Stimulated activated CD8-positive, alpha-beta memory T cell treated with anti-CD3 and anti-CD28 coated beads, Interleukin-7, amount 100 ng/mL, for 4 hours (primary cell): ENCODE measurements at places on chromosomes 12 and 14.

DNA sequence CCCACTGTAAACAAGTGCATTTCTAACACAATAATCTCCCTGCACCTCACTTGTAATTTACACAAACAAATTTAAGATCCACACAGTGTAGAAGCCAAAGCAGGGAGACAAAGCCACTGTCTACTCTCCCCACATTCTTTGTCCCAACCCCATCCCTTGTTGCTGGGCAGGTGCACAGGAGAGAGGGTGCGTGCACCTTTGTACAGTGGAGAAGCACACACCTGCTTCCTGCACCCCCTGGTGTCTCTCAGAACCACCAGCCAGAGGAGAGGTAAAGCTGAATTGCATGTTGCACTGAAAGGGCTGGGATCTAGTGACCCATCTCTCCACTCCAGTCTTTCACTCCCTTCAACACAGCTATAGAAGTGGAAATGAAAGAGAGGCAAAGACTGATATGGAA is 51.4 kb upstream of the IFNG-AS1 start:
- DNase-seq = no peak

DNA sequence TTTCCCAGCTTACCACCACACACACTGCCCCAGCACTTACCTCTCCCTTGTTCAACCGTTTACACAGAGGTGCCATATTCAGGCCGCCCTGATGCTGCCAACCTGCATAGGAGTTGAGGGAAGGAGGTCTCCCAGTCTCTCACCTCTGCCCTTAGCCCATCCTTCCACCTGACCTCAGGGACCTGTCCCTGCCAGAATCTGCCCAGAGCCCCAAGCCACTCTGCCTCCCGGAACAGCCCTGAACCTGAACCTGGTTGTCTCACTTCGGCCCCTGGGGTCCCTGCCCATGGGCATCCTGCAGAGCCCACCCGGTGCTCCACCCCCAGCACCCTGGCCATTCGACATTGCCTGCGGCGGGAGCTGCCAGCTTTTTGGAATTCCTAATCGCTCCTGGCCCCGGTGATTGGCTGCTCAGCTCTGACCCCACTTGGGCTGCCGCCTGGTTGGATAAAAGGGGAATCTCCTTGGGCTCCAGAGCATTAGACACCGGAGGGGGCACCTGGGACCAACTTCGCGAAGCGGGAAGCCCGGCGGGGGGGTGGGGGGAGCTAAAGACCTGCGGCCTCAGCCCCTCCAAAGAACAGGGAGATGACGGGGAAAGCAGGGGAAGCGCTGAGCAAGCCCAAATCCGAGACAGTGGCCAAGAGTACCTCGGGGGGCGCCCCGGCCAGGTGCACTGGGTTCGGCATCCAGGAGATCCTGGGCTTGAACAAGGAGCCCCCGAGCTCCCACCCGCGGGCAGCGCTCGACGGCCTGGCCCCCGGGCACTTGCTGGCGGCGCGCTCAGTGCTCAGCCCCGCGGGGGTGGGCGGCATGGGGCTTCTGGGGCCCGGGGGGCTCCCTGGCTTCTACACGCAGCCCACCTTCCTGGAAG is at the start of gene VSX2:
VSX2 (plus strand) TSS at position 476 of the 874 bp plus-strand sequence; CDS start at position 589, 113 bp downstream.
- DNase-seq = no peak

GRCh38 chr14:69449216-69449615 is 35.3 kb upstream of the PLEKHD1 start:
- no peak for DNase-seq

DNA sequence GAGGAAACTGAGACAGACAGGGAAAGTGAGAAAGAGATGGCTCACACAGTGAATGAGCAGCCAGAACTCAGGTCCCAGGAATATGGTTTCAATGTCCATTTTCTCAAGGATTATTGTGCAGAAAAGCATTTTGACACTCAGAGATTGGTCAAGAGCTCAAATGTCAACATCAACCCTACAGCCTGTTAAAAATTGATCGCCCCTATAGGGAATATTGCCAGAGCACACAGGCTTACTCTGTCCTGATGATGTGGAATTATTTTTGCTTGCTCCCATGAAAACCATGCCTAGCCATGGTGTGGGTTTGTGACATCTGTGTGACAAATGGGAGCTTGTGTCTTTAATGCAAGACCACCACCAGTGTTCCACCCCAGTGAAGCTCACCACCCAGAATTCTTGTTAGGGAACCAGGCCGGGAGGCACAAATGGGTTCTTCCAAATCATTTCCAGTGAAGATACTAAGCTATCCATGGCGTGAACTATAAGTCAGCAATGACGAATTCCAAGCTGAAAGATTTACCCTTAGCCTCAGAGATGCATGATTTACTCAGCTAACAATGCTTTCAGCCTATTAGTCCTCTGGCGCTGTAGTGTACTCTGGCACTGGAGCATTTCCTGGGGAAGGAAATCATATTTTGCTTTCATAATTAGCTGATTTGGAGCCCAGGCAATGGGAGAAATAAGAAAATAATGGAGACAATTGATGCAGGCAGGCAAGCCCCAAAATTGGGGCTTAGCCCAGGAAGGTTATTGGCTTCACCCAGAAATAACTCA is 1188.2 kb upstream of the TMEM132C start:
- DNase-seq = no peak

- DNase-seq = no peak
These were observed 37.4 kb upstream of the HIGD1C start for GRCh38 chr12:50914872-50915484.

DNA sequence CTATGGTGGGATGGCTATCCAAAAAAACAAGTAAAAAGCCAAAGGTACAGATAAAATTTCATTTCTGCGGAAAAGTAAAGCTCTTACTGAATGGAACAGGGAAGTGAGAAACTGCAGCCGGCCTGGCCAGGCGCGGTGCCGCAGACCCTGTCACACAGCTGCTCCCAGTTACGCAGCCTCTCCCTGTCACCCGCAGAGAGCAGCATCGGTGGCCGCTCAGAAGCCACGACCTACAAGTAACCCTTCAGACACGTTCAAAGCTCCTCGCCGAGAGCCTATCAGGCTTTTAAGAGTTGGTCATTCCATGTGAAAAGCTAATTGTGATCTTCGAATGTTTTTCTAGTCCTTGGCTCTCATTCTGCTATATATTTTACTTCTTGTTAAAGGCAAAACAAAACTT is 11.0 kb upstream of the ANKLE2 start:
- DNase-seq = no peak

GRCh38 chr12:17169726-17170471 is 563.9 kb upstream of the LMO3 start:
- no peak for DNase-seq

- DNase-seq = no peak
These were observed 335.1 kb downstream of the GPHN start for GRCh38 chr14:66842911-66843512.

- no peak for DNase-seq
These were observed at the start of gene ACOT4 for GRCh38 chr14:73591690-73592449. Gene ACOT4, plus strand, starts transcription at chr14:73591873. Its CDS starts 87 bp downstream, at chr14:73591960.

DNA sequence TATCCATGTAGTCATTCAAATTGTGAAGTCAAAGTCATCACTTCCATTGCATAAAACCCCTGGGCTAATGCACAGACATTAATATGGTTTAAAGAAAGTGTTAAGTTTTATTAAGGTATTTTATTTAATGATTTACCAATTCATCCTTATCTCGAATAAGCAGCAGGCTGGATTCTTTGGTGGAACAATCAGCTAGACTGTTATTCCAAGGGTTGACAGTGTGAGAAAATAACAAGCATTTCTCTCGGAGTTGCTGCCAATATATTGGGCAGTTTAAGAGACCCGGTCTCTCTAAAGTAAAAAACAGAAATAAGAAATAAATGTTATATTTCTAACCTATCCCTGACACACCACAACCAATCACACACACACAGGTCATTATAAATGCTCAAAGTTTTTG is 9.4 kb downstream of the KLRB1 start:
- DNase-seq = no peak

GRCh38 chr14:105430565-105430964 is 10.9 kb downstream of the MTA1 start:
- no peak for DNase-seq

GRCh38 chr12:127538316-127538715 is 728.7 kb upstream of the TMEM132C start:
- DNase-seq = no peak

- no peak for DNase-seq
These were observed 27.1 kb downstream of the KCTD10 start for GRCh38 chr12:109449845-109450532.

GRCh38 chr12:88503281-88503703 is 77.0 kb downstream of the KITLG start:
- no peak for DNase-seq

- no peak for DNase-seq
These were observed 7.2 kb upstream of the GPR84 start for GRCh38 chr12:54371328-54372112.
